Activated CD4-positive, alpha-beta T cell treated with anti-CD3 and anti-CD28 coated beads for 4 hours (primary cell): ENCODE measurements at places on chromosomes 7 and 10.

DNA sequence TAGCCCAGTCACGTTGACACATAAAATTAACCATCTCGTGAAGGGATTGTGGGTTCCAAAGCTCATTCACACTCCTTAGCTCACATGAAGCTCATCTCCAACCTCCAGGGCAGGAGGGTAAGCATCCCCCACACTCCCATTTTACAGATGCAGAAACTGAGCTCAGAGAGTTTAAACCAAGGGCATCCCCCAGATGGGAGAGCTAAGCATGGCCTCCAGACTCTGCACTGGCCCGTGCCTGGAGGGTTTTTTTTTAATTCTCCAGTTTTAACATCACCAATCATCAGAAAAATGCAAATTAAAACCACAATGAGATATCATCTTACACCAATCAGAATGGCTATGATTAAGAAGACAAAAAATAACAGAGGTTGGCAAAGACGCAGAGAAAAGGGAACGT lies 53.3 kb upstream of the TCF7L2 start:
- no peak for DNase-seq

GRCh38 chr10:116421815-116422214 lies 5.8 kb upstream of the PNLIPRP3 start:
- DNase-seq = no peak

DNA sequence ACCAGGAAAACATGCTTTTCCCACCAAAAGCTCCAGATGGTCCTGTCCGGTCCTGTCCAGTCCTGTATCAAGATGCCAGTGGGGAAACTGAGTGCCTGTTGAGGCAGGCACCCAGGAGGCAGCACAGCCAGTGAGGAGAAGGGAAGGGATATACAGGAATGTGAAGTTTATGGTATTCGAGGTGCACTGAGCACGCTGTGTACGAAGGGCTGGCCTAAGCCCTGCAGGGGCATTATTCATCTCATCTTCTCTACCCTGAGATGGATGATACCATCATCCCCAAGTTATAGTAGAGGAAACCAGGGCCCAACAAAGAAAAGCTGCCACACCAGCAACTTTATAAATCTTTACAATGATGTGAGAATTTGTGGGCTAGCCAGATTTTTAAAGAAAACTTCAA lies 23.4 kb upstream of the FXYD4 start:
- DNase-seq = no peak

- no peak for DNase-seq
Observed at GRCh38 chr10:44467900-44468299, 83.0 kb upstream of the CXCL12 start.

GRCh38 chr7:31419505-31420055 lies 79.1 kb upstream of the NEUROD6 start:
- DNase-seq = no peak
